ENCODE measurements at places on chromosomes 6 and 20.

DNA sequence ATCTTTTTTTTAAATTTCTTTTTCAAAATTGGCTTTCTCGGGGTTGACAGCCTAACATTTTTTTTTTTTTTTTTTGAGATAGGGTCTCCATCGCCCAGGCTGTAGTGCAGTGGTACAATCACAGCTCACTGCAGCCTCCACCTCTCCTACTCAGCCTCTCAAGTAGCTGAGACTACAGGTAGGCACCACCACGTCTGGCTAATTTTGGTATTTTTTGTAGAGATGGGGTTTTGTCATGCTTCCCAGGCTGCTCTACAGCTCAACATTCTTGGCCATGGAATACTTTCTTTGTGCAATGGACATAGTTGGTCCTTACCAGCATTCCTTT lies 6.4 kb upstream of the CTNNBL1 start:
- ATAC-seq, result no peak

DNA sequence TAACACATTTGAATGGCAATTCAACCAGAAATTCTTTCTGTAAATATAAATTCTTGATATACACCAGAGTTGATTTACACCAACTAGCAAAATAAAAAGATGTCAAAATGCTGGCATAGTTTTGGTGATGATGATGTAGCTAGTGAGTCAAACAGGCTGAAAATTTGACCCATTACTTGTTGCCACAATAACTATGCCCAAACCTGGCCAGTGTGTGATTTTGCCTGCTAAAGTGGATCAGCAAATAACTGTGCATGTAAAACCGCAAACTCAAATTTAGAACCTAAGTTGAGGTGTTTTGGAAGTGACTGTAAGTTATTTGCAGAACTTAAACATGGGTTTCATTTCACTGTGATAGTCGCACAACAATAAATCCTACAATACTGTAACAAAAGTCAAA lies 125.9 kb downstream of the KIF6 start:
- ATAC-seq, result no peak

GRCh38 chr6:99689916-99690685 lies 83.5 kb downstream of the PRDM13 start:
- no peak for ATAC-seq

DNA sequence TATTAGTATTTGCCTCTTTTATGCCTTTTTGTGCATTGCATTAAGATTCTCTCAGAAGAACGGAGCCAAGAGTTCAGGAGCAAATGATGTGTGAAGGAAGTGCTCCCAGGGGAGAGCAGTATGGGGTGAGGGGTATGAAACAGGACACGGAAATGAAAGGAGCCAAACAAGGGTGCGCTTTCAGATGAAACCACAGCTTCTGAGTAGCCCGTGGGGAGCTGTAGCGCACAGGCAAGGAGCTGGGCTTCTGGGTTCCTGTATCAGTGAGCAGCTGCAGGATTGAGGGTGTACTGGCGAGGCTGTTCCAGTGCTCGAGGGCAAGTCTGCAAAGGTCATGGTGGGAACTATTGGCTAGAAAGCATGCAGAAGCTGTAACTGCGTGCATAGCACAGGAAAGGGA lies 25.4 kb downstream of the ANKEF1 start:
- ATAC-seq, result peak; percentile 73

DNA sequence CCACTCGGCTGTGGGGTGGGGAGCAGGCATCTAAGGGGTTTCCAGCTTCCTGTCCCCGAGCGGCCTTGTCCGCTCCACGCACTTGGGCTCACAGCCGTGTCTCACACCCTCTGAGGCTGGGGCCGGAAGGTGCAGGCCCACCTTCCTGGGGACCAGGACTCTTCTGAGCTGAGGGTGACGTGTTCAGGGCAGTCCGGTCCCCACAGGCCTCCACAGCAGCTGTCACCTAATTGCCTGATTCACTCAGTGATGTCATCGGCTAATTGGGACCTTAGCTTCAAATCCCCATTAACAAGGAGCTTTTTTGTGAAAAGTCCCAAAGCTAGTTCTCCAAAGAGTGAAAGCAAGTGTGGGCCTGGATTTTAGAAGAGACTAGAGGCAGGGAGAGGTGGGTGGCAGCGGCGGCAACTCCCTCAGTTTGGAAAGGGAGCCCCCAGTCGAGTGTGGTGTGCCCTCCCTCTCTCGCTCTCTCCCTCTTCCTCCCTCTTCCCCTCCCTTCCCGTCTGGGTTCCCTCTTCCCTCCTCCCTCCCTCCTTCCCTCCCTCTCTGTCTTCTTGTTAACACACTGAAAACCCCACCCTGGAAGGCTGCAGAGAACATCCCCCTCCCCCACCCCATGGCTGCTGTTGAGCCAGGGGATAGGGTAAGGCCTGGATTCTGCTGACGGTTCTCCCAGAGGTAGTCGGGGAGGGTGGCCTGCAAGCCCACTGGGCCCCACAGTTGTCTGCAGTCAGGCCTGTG lies 39.0 kb downstream of the MYT1 start:
- ATAC-seq, result peak; percentile 74

GRCh38 chr6:106149472-106150069 lies 63.4 kb downstream of the PRDM1 start:
- no peak for ATAC-seq

DNA sequence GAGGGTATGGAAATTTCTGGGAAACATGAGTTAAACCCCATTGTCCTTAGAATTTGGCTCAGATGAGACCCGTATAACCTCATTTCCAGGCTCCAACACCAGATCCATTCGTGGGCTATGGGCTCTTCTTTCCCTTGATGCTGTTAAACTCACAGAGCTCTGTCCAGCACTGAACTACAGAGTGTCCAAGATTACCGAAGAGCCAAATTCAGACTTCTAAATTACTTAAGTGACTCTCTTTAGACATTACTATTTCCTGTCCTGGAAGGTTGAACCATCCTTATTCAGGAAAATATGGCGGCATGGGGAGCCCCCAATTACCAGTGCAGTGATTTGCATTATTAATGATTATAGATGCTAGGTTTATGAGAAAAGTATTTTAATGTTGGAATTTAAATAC lies 124.9 kb upstream of the EDN1 start:
- ATAC-seq, result no peak

DNA sequence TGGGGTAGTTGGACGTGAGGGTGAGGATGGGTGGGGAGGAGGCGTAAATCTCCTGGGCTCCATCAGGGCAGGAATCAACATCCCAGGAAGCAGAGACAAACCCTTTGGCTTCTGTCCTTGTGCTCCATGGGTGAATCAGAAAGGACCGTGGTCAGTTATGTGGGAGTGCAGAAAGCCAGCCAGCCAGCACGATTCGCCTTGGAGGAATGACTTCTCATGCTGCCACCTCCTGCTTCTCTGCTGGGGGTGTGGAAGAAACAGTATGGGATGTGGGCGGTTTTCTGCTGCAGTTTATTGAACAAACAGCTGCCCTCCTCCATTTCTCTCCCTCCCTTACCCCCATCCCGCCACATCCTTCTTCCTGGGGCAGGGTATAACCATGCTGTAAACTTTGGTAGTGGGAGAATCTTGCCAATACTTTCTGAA lies 214.5 kb downstream of the SOX4 start:
- no peak for ATAC-seq

GRCh38 chr6:753486-753885 lies 60.5 kb upstream of the EXOC2 start:
- ATAC-seq, result no peak

DNA sequence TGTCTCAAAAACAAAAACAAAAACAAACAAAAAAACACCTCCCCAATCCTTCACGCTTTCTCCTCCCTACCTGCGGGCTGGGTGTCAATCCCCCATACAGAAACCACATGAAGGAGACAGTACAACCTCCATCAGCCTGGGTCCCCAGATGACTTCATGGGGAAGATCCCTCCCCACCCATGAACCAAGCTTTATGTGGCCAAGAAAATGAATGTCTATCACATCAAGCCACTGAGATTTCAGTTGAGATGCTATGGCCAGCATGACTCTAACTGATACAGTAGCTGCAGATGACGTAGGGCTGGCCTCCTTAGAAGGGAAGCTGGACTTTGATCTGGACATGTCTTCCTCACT lies 21.2 kb upstream of the BNIP5 start:
- ATAC-seq, result no peak

- no peak for ATAC-seq
These were observed 41.9 kb downstream of the SYNJ2 start for GRCh38 chr6:158023597-158023939.

DNA sequence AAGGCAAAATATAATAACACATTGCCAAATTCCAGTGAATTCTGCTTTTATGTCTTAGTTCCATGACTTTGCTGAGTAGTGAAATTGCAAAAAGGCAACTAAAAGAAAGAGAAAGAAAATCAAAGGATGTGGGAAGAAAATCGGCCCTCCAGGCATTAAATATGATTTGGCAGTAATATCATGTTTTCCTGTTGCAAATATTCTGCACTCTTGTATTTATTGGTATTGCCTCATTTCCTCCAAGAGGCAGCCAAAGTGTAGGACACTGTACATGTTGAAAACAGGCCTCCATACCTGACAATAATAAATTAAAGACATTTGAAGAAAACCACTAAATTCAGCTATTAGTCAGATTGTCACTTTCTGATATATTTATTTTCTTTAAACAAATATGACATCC lies 460.0 kb upstream of the NOX3 start:
- ATAC-seq, result no peak

DNA sequence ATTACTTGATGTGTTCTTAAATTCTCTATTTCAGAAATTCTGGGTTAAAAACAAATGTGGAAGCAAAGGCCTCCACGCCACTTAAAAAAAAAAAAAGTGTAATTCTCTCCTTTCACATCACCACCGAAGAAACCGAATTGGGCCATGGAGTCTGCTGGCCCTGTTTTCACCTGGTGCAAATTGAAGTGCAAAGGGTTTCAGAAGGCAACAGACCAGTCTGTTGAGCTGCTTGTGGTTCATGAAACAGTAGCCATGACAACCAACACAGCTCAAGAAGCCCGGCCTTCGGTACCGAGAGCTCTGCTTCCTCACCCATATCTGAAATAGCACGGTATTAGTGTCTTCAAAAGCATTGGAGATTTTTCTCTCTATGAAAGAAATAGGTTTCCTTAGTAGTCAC lies 63.1 kb downstream of the GMPR start:
- ATAC-seq, result peak; percentile 61

- no peak for ATAC-seq
These were observed 339.4 kb downstream of the PLCB1 start for GRCh38 chr20:8471465-8471864.

DNA sequence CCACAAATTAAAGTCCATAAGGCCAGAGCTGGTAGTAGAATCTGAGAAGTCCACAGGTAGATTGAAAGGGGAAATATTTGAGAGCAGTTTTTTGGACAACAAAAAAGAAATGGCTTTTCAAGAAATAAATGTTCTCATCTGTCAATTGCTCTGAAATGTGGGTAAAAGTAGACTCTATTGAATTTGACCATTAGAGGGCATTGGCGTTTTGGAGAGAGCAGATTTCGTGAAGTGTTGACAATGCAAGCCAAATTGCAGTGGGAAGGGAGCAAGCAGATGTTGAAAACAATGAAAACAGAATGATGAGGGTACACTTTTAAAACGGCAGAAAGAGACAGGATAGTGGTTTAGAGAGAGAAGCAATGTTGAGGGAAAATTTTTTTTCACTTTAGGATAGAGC lies 149.1 kb upstream of the FAM83B start:
- ATAC-seq, result no peak

DNA sequence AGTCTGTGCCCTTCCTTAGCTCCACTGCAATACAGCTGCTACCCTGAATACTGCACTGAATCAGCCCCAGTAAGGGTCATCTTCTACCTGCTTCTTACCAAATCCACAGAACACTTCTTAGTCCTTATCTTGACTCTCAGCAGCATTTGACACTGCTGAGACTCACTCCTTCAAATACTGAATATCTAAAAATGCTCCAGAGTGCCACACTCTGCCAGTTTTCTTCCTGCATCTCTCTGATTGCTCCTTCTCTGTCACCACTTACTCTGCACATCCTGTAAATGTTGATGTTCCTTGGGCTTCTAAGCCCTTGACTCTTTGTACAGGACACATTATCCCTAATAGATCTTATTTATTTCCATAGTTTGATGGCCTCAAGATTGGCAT lies 19.8 kb downstream of the MAN1A1 start:
- no peak for ATAC-seq

DNA sequence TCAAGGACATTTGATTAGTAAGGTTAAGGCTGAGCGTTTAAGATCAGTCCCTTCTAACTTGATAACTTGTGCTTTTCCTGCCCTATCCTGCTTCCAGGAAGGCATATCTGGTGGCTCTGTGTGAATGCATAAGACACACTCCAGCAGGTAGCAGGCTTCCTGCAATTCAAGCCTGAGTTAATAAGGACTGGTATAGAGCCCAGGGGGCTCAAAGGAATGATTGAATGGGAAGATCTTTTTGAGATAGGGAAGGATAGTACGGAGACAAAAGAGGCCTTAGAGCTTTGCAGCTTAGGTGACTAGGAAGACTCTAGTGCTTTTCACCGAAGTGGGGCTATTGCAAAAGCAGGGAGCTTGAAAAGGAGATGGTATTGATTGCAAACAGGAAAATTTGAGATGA lies 307.1 kb downstream of the GRIK2 start:
- ATAC-seq, result no peak

- ATAC-seq, result peak; percentile 48
These were observed 670 bp downstream of the NCOA5 start for GRCh38 chr20:46089167-46089416.

- ATAC-seq, result peak; percentile 94
These were observed 170.6 kb downstream of the LY86 start for GRCh38 chr6:6758915-6759654.

DNA sequence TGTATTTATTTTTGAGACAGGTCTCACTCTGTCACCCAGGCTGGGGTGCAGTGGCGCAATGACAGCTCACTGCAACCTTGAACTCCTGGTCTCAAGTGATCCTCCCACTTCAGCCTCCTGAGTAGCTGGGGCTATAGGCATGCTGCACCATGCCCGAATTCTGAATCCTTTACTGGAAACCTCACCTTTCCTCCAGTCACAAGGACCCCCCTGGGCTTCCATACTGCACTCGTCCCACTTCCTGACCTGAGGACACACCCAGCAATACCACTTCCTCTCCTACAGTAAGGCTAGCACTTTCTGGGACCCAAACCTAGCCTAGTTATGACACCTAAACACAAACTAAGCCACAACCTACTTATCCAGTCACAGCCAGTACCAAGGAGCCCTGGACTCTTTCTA lies 68.2 kb downstream of the FAM217A start:
- ATAC-seq, result no peak

DNA sequence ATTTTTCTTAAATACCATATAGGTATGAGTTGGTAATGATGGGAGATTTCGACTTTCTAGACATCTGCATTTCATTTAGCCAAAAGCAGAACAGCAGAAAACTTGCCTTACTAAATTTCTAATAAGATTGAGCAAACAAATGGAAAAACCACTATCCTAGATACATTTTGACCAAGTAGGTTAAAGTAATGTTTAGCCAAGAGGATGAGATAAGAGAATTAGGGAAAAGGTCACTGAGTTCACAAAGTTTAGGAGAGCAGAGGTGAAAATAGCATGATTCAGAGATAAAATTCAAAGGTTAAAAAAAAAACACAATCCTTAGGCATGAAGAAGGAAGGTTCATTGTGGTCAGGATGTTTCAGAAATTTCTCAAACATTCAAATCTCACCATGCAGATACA lies 450.3 kb downstream of the CD83 start:
- no peak for ATAC-seq

- no peak for ATAC-seq
These were observed 7.2 kb downstream of the TGM2 start for GRCh38 chr20:38157635-38158495.

- ATAC-seq, result peak; percentile 90
These were observed 268.0 kb upstream of the RNF217 start for GRCh38 chr6:124694139-124694705.

GRCh38 chr6:4880363-4880762 lies 104.2 kb downstream of the CDYL start:
- no peak for ATAC-seq
